DMS79 (cell line): ENCODE measurements at places on chromosomes 4 and X.

DNA sequence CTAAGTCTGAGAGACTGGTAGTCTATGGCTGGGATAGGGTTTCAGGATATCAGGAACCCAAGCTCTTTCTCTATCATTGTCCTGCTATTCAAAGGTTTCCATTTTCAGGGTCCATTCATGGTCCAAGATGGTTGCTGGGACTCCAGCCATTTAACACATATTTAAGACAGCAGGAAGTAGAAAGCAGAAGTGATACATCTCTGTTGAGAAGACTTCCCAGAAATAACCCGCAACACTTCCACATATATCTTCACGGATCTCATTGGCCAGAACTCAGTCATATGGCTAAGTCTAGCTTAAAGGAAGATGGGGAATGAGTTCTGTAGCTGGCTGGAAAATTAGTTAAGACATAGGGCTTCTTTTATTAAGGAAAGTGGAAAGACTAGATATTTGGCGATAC is 23.8 kb downstream of the CTSO start:
- no peak for DNase-seq

- no peak for DNase-seq
Measured at GRCh38 chr4:134276476-134276875, 74.9 kb upstream of the PABPC4L start.

- DNase-seq = no peak
Measured at GRCh38 chrX:97199501-97199900, 315.8 kb downstream of the RPA4 start.

DNA sequence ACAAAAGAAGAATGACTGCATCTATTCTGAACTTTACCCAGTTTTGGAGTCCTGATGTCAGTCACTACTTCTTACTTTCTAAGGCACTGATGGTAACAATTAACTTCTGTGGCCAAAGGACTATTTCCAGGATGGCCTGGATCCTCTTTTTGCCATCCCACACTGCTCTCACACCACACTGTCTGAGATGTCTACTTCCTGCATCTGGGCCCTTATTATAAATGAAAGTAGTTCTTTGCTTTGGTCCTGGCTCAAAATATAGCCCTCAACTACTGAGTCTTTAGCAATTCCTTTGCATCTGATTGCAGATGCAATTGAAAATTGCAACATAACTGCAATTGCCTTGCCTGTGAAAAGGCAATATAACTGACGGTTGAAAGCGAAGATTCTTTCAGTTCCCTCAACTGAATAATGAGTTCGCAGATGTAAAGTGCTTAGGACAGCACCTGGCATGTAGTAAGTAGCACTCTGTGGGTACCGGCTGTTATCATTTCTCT is 44.2 kb downstream of the COQ2 start:
- no peak for DNase-seq

DNA sequence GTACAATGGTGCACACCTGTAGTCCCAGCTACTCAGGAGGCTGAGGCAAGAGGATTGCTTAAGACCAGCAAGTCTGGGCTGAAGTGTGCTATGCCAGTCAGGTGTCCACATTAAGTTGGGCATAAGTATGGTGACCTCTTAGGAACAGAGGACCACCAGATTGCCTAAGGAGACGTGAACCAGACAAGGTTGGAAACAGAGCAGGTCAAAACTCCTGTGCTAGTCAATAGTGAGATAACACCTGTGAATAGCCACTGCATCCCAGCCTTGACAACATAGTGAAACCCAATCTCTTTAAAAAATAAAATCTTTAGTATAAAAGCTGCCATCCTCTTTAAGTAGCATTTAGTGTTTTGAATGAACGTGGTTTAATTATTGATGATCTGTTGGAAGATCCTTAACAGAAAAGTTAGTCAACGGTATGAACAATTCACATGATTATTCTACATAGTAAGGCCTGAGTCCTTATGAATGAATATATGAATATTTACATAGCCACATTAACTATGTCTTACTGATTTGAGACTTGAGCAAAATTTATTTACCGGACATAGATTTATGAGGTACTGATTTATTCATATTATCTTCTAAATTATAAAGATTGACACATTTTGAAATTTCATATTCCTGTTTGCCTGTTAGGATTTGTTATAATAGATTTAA is 63.2 kb downstream of the UBE2K start:
- no peak for DNase-seq

- DNase-seq = no peak
Measured at GRCh38 chr4:109206620-109207019, 95.8 kb downstream of the COL25A1 start.

GRCh38 chr4:13912966-13913365 is 285.4 kb upstream of the BOD1L1 start:
- DNase-seq = no peak
